ENCODE measurements at places on chromosomes 11 and 22.

GRCh38 chr11:131218542-131218941 lies 151.9 kb upstream of the NTM start:
- no peak for DNase-seq
- peaks cover 6% of the 10 kb centered on the region for H3K27me3 ChIP-seq
- no peaks in the 10 kb centered on the region for H3K36me3 ChIP-seq
- H3K4me3 ChIP-seq = no peak overlapping the region

GRCh38 chr11:56486801-56487200 lies 4.4 kb downstream of the OR5M8 start:
- H3K4me1 ChIP-seq = peaks cover 5% of the 10 kb centered on the region
- H3K36me3 ChIP-seq = no peaks in the 10 kb centered on the region
- H3K27ac ChIP-seq = no peak overlapping the region
- H3K27me3 ChIP-seq = peaks cover 1% of the 10 kb centered on the region
- DNase-seq = no peak

DNA sequence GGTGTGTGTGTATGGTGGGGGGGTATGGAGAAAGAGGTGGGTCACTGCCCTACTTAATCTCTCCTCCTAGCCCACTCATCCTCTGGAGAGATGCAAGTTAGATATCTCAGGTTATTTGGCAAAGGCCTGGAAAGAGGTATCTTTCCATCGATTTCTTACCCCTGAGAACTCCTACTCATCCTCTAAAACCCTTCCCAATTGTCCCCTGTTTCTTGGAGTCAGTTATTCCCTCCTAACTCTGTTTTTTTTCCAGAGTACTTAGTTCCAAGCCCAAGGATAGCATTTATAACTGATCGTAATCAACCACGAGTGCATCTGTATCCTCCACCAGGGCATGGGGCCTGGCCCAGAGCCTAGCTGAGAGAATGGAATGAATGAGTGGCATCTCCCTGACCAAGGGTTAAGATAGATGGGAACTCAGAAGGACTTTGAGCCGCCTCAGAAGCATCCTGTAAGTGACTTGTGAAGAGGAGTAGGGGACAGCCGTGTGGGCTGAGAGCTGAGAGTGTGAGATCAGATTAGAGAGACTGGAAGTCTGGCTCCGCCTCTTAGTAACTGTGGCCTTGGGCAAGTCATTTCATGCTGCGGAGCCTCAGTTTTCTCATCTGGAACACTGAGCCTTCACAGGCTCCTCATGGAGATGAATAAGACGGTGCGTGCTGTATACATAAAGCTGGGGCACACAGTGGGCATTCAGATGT lies 16.2 kb downstream of the CD6 start:
- no peaks in the 10 kb centered on the region for H3K36me3 ChIP-seq
- no peak overlapping the region for H3K4me3 ChIP-seq
- no peak overlapping the region for H3K27ac ChIP-seq

- no peak overlapping the region for H3K27ac ChIP-seq
- no peak for DNase-seq
Observed at GRCh38 chr11:76685237-76685636, 14.7 kb upstream of the LRRC32 start.

GRCh38 chr11:73395297-73396208 lies 19.4 kb downstream of the RELT start:
- peaks cover 9% of the 10 kb centered on the region for H3K27me3 ChIP-seq
- no peak overlapping the region for H3K4me3 ChIP-seq
- peaks cover 12% of the 10 kb centered on the region for H3K4me1 ChIP-seq
- H3K36me3 ChIP-seq = no peaks in the 10 kb centered on the region

DNA sequence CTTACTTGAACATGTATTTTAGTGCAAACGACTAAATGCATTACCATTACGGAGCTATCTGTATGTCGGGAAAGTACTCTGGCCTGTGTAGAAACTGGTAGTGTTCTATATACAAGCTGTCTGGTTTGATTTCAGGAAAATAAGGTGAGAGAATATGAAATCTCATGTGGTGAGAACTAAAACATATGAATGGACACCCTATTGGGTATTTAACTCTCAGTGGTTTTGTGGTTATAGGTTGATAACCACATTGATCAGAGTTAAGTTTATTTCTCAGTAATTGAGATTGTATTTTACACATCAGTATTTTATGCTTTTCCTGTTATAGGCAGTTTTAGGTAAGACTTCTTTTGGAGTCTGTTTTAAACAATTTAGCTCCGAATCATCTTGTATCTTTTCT lies 10.4 kb downstream of the ANO5 start:
- H3K27ac ChIP-seq = no peak overlapping the region
- H3K4me1 ChIP-seq = no peaks in the 10 kb centered on the region
- H3K4me3 ChIP-seq = no peak overlapping the region
- H3K36me3 ChIP-seq = no peaks in the 10 kb centered on the region
- H3K27me3 ChIP-seq = no peaks in the 10 kb centered on the region

Measured in glutamatergic neuron (in vitro differentiated cells).